ENCODE measurements at places on chromosomes 11 and 22. TPM values are rescaled to one million over a fixed set of nuclear protein-coding genes. Genes with fewer than 3 reads are reported as not detected.

HPS4 gene
- total RNA-seq, result 49.3 TPM

DNA sequence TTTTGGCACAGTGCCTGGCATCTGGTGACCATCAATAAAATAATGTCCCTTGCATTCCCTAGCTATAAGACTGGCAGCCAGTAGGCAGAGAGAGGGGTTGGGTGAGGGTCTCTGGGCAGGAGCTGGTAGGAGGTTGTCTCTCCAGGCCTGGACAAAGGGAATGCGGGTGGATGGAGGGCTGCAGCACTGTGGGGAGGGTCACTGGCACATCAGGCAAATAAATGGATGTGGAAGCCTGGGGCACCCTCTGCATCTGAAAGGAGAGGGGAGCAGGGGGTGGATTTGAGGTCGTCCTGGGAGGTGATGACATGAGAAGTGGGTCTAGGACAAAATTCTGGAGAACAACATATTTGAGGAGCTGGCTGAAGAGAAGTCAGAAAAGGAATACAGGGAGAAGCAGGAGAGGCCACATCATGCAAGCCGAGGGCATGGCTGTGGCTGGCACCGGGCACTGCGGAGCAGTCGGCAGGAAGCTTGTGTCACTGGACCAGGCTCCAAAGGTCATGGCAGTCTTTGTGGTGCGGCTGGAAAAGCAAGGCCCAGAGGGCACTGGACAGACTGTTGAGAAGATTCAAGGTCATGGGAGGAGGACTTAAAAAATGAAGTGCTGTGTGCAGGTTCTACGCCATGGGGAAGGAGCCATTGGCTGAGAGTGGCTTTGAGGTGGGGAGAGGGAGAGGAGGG, 36.5 kb upstream of the THY1 start:
- DNase-seq, result no peak

MISFA gene
- total RNA-seq, result 3.0 TPM

MPEG1 gene
- not detected for total RNA-seq

GRCh38 chr11:117796456-117796871, 552 bp downstream of the DSCAML1 start:
- DNase-seq, result no peak

- DNase-seq, result no peak
Measured at GRCh38 chr11:57358543-57358961, 20.4 kb downstream of the P2RX3 start.

DNA sequence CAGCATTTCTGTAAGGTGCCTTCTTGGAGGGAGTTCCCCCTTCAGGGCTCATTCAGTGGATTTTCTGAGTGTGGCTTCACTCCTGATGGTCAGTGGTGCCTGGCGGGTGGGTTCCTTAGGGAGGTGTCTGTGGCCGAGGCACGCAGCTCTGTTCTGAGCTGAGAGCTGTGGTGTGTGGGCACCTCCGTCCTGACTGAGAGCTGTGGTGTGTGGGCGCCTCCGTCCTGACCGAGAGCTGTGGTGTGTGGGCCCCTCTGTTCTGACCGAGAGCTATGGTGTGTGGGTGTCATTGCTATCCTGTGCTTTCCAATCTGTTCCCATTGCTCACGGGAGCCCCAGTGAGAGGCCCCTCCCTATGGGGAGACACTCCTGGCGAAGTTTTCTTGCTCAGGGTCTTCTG, 39.8 kb downstream of the MUC6 start:
- no peak for DNase-seq

ROBO3 gene
- total RNA-seq, result 21.9 TPM

TMEM191C gene
- 1.1 TPM for total RNA-seq

MAPK8IP2 gene
- total RNA-seq, result 0.14 TPM

DNA sequence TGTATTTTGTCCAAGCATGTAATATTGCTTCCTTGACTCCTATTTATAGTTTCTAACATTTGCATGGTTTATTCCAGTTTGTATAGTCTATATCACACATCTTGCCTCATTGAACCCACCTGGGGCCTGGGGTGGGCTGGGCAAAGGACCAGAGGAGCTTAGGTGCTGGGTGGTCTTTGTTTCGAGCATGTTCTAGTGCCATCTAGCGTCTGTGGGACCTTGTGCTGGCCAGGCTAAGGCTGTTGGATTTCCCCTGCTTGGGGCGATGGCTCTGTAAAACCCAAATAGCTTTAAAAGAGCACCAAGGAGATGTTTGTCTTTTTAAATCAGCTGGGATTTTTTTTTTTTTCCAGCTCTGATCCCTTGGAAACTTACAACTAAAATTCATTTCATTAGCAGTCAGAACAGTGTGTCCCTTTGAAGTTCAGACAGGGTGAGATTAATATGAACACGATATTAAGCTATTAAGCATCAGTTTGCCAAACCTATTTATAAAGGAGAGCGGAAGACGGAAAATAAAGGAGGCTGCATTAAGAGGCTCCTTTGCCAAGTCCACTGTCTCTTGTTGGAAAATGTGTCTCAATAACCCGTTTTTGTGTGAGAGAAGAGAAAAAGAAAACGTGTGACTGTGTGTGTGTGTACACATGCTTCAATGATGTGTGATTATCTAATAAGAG, 157.4 kb downstream of the COMMD9 start:
- DNase-seq, result peak; percentile 17

DNA sequence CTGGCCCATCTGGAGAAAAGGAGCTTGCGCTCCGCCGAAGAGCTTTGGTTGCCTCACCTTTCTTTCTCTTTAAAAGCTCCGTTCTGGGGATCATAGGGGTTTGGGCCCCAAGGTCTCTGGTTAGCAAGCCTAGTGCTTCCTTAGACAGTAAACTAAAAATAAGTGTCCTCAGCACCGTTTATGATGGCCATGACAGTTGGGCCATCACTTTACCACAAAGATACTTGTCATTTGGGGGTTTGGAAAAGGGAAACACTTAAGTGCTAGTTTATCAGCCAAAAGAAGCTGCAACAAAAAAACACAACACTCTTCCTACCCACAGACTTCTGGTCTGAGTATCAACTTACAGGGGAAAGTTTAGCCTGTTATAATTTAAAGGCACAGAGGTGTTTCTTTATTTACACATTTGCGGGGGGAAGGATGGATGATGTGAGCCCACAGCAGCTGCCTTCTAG, 88.4 kb upstream of the CD44 start:
- no peak for DNase-seq

MOGAT2 gene
- not detected for total RNA-seq

GDPD4 gene
- total RNA-seq, result not detected

DNA sequence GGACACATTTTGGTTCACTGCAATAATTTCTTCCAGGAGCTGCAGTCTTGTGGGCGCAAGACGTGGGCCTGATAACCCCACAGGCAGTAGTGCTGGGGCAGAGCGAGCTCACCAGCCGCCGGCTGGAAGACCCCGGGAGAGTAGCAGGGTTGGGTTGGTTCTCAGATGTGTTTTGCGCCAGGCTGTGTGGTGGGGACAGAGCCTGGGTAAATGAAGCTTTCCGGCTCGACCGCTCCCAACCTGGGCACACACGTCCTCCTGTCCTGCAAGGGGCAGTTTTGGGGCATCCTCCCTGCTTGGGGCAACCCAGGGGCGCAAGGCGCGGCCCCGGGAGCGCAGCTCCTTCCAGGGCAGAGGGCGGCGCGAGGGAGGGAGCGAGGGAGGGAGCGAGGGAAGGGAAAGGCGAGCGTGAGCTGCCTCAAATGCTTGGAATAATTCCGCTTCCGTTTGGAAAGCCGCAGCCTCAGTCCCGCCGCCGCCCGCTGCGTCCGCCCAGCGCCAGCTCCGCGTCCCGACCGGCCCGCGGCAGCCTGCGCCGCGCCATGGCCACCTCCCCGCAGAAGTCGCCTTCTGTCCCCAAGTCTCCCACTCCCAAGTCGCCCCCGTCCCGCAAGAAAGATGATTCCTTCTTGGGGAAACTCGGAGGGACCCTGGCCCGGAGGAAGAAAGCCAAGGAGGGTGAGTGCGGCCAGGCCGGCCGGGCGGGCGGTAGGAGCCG, at the start of gene PARVA:
Gene PARVA (plus strand): TSS at position 466 of the 718 bp plus-strand sequence. CDS start 77 bp downstream, at position 543.
- no peak for DNase-seq

DNA sequence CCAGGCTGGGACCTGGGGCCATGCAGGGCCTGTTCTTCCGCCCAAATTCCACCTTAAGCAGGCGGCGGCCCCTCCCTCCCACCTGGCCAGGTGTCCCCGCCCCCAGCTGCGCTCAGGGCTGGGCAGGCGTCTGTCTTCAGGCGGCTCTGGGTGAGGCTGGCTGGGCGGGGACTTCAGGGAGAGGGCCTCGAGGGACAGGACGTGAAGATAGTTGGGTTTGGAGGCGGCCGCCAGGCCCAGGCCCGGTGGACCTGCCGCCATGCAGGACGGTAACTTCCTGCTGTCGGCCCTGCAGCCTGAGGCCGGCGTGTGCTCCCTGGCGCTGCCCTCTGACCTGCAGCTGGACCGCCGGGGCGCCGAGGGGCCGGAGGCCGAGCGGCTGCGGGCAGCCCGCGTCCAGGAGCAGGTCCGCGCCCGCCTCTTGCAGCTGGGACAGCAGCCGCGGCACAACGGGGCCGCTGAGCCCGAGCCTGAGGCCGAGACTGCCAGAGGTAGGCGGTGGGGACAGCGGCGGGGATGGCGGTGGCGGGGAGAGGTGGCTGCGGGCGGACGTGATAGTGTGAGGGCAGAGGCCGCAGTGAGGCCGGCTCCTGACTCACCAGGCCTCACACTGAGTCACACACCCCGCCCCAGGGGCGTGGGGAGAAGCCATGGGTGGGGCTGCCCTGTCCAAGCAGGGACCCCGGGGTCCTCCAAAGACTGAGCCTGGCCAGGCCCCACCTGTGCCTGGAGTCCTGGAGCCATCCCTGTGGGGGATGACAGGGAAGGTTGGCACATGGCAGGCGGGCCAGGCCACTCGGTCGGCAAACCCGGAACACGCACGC, at the start of gene PKP3:
Gene PKP3 (plus strand): TSS at position 176 of the 824 bp plus-strand sequence. CDS start 84 bp downstream, at position 260.
- no peak for DNase-seq

DNA sequence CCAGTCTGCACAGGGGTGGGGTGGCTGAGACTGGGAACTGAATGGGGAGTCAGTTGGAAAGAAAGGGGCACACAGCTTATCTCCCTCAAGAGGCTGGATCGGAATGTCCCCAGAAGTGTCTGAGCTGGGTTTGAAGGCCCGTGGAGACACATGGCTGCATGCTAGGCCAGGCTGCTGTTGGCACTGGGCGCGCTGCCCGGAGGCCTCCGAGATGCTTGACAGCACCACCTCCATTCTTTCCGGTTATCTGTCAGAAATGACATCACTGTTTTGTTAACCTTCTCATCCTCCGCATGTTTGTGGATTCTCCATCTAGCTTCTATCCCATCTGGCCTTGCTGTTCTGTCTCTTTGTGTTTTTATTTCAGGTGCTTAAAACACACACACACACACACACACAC, 85.5 kb downstream of the APIP start:
- DNase-seq, result no peak

CCDC116 gene
- 0.23 TPM for total RNA-seq

- no peak for DNase-seq
Measured at GRCh38 chr22:30990690-30991089, 21.6 kb downstream of the TUG1 start.

- DNase-seq, result no peak
Measured at GRCh38 chr11:116488836-116489389, 283.9 kb downstream of the BUD13 start.

Measured in activated CD4-positive, alpha-beta T cell treated with anti-CD3 and anti-CD28 coated beads for 36 hours (primary cell).